NCI-H2107 (cell line): ENCODE measurements at places on chromosomes 7 and 10.

GRCh38 chr10:82544377-82544776 is 669.4 kb downstream of the NRG3 start:
- no peak for DNase-seq

- no peak for DNase-seq
Observed at GRCh38 chr7:47392241-47392759, 189.6 kb downstream of the TNS3 start.

GRCh38 chr10:78473006-78473405 is 439.3 kb downstream of the RPS24 start:
- no peak for DNase-seq

DNA sequence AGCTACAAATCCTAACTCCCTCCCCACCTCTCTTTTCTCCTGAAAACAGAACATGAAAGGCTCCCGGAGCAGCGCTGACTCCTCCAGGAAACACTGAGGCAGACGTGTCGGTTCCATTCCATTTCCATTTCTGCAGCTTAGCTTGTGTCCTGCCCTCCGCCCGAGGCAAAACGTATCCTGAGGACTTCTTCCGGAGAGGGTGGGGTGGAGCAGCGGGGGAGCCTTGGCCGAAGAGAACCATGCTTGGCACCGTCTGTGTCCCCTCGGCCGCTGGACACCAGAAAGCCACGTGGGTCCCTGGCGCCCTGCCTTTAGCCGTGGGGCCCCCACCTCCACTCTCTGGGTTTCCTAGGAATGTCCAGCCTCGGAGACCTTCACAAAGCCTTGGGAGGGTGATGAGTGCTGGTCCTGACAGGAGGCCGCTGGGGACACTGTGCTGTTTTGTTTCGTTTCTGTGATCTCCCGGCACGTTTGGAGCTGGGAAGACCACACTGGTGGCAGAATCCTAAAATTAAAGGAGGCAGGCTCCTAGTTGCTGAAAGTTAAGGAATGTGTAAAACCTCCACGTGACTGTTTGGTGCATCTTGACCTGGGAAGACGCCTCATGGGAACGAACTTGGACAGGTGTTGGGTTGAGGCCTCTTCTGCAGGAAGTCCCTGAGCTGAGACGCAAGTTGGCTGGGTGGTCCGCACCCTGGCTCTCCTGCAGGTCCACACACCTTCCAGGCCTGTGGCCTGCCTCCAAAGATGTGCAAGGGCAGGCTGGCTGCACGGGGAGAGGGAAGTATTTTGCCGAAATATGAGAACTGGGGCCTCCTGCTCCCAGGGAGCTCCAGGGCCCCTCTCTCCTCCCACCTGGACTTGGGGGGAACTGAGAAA is 30.4 kb downstream of the PFKFB3 start:
- DNase-seq, result no peak

GRCh38 chr7:128209229-128210035 is 31.6 kb upstream of the LEP start:
- peak; percentile 77 for DNase-seq

- DNase-seq, result no peak
Observed at GRCh38 chr10:114795039-114795438, 26.5 kb upstream of the FHIP2A start.

DNA sequence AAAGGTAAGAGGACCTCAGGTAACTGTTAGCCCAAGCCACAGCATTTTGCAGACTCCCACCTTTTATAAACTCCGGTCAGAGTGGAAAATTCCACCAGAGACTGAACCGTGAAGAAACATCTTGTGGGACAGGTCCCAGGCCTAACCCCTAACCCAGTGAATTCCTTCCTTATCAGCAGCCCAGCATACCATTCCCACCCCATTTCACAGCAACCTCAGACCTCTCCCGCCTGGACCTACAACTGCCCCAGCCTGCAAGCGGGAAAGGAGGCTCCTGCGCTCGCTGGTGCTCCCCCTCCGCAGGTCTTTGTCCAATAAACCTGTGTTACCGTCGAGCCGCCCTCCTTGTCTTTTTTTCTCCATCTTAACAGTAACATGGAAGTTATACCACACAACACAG is 736.6 kb downstream of the MAGI2 start:
- no peak for DNase-seq

DNA sequence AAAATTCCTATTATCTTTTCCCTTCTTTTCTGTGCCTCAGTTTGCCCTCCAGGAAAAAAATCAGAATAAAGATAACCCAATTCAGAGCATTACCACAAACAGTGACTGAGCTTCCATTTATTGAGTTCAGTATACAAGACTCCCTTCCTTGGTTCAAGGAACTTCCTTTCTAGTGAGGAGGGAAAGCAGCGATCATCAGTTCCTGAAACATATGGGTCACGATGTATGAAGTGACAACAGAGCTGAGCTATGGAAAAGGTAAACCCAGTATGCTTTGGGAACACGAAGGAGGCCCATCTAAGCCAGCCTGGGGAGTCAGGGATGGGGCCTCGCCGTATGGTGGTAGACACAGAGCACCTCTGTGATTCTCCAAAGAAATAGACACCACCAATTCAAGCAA is 15.8 kb downstream of the C10orf71 start:
- DNase-seq, result no peak

DNA sequence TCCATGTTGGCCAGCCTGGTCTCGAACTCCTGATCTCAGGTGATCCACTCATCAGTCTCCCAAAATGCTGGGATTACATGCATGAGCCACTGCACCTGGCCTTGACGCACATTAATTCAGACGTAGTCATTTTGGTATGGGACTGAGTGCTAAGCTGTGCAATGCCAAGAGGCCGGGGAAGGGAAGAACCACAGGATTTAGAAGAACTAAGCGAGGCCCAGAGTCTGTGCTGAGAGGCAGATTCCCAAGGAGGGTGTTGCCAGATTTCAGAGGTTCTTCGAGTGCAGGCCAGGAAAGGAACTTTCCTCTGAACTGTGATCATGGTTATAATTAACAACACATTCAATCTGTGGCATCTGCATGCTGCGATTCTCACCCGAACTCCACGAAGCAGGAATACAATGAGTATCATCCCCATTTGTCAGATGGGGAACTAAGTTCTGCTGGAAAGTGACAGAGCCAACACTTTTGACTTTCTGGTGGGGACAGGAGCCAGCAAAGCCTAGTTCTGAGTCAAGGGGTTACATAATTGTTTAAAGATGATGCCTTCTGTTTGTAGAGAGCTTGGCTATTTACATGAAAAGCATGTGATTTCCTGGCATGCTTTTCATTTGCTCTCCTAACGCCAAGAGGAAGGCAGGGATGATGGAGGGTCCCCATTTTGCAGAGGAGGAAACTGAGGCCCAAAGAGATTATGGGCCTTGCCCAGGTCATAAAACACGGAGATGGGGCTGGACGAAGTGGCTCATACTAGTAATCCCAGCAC is 6.2 kb upstream of the ZAN start:
- DNase-seq, result no peak

- DNase-seq, result no peak
Observed at GRCh38 chr7:136016649-136017395, 39.7 kb upstream of the MTPN start.

- DNase-seq, result no peak
Observed at GRCh38 chr10:49075743-49076142, 39.6 kb downstream of the VSTM4 start.

DNA sequence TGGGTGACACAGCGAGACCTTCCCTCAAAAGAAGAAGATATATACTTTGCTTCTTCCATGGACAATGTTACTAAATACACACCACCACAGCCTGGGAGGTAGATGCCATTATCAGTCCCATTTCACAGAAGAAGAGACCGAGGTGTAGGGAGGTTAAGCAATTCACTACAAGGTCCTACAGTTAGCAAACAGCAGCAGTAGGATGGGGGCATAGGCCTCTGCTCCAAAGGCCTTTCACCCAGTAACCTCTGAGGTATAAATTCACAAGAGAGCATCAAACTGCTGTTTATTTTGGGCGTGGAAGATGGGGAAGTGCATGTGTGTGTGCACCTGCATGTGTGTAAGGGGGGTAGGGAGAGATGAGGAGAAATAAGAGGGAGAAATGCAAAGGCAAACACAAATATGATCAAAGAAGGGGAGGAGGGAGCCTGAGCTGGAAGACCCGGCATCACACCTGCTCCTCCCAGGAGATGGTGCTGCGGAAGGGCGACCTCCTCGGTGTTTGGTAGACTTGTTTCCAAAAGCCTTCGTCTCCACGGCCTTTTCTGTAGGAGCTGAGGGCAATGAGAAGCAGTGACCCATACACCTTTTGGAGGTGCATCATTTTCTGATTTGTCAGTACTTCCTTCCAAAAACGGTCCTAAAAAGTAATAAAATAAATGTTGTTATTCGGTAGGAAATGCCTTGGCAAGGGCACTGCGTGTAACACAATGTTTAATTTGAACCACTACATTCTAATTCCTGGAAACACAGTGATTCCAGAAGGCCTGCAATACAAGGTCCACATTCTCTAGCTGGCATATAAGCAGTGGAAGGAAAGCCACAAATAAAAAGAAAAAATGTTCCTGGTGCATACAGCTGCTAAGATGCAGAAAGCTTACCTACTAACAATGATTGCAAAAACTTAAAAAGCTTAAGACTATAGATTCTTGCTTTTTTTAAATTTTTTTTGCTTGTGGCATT is 25.9 kb upstream of the ACSL5 start:
- no peak for DNase-seq

DNA sequence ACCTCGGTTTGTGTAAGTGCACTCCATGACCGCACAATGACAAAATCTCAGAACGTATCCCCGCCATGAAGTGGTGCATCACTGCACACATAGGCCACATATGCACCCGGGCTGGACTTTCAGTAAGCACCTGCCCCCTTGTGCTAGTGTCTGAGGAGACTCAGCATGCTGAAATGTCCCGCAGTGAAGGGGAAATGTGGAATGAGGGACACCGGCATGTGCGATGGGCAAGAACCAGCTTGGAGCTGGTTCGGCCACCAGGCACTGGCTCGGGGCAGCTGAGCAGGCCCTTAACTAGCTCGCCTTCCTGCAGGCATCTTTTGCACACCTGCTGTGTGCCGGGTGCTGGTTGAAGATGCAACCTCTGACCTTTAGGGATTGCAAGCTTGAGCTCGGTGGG is 49.8 kb upstream of the TNS3 start:
- DNase-seq, result no peak

- no peak for DNase-seq
Observed at GRCh38 chr10:105288026-105288425, 646.9 kb downstream of the SORCS3 start.

DNA sequence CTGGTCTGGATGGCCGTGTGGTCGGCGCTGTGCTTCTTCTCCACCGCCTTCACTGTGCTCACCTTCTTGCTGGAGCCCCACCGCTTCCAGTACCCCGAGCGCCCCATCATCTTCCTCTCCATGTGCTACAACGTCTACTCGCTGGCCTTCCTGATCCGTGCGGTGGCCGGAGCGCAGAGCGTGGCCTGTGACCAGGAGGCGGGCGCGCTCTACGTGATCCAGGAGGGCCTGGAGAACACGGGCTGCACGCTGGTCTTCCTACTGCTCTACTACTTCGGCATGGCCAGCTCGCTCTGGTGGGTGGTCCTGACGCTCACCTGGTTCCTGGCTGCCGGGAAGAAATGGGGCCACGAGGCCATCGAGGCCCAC is 1.1 kb downstream of the FZD9 start:
- DNase-seq, result no peak

GRCh38 chr7:96241855-96242254 is 80.0 kb downstream of the SLC25A13 start:
- no peak for DNase-seq

DNA sequence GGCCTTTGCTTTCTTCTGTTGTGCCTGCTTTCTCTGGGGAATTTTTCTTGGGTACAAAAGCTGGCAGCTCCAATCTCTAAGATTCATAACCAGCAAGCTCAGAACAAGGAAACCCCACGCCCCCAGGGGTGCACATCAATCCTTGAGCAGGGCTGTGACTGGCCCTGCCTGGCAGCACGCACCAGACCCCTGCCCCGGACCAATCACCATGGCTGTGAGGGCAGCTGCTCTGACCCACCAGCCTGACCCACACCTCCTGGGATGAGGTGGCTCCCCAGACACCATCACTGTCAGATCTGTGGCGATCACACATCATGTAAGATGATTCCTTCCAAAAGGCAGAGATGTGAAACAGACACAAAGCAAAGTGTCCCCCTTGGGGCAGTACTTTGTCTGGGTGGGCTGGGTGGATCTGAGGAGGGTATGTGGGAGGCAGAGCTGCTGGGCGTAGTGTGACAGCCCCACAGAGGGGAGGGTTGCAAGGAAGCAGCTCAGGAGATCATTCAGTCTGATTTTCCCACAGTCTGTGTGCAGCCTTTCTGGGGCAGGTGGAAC is 175.5 kb upstream of the SHH start:
- DNase-seq, result no peak

DNA sequence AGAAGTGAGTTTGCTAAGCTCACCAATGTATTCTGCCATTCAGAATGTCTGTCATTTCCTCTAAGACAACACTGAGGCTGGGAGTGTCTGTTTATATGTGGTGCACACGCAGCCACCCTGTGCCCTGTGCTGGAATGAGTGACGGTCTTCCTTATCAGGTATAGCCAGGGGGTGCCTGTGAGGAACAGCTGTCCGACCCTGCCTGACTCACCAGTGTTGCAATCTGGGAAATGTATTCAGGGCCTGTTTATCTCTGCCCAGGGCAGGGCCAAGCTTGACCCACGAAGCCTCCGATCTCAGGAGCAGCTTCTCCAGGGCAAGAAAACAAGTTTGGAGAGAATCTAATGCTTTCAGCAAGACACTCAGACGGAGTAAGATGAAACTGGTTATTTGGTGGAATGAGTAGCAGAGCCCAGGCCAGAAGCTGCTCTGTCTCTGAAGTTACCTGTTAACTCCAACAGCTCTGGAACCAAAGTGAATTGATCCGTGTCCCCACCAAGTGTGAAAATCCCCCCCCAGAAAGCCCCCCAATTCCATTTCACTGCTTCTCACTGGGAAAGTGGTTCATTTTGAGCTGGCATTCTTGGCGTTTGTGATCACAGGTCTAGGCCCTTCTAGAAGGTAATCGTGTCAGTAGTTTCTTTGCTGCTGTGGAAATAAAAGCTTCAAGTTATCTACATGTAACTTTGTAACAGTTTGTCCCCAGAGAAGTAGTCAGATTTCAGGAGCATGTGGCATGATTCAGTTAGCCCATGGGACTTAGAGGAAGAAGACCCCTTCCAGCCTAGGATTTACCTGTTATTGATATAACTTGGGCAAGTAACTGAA is 6.1 kb upstream of the UBE2H start:
- no peak for DNase-seq

- DNase-seq, result no peak
Observed at GRCh38 chr10:127346604-127347003, 150.2 kb upstream of the INSYN2A start.

- no peak for DNase-seq
Observed at GRCh38 chr7:29202651-29203069, 8.1 kb downstream of the CHN2 start.

- no peak for DNase-seq
Observed at GRCh38 chr10:89894051-89894450, 192.7 kb downstream of the KIF20B start.

GRCh38 chr7:110772615-110773014 is 318.3 kb upstream of the LRRN3 start:
- DNase-seq, result no peak

DNA sequence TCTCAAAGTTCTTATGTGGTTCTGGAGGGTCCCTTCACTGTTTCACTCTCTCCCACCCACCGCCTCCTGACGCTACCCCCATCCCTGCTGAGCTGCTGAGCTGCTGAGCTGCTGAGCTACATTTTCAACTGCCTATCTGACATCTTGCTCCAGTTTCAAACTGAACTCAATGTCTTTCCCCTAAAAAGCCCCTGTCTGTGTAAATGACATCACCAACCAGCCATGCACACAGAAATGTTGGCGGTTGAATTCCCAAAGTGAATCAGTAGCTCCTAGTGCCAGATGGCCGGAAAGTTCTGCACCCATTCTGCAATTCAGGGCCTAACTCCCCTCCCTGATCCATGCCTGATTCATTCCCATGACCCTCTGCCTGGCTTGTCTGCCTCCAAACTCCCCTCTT is 71.2 kb downstream of the WNT2 start:
- no peak for DNase-seq

GRCh38 chr10:114571316-114571999 is 86.6 kb downstream of the ABLIM1 start:
- no peak for DNase-seq
